Adrenal gland (tissue), 19 donors: ENCODE measurements at places on chromosomes 7 and 10.
A peak's percentile ranks its signal among the peaks of the same experiment; 100 is the strongest.

DNA sequence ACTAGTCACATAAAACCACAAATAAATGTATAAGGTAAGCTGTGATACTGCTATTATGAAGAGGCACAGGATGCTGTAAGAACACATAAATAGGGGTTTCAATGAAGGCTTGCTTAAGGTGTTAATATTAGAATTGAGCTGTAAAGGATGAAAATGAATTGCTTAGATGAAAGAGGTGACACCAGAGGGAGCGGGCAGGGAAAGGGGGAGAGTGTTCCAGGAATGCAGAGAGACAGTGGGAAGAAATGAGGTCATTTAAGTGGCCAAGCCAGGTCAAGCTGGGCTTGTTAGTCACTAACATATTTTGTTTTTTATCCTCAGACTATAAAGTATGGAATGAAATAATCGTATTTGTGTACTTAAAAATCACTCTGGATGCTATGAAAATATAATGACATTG, 193.5 kb downstream of the NRG3 start:
- H3K4me1 ChIP-seq = no peaks in the 10 kb centered on the region
- no peaks in the 10 kb centered on the region for H3K27me3 ChIP-seq
- no peak overlapping the region for H3K27ac ChIP-seq
- DNase-seq = no peak
- no peak overlapping the region for H3K4me3 ChIP-seq

DNA sequence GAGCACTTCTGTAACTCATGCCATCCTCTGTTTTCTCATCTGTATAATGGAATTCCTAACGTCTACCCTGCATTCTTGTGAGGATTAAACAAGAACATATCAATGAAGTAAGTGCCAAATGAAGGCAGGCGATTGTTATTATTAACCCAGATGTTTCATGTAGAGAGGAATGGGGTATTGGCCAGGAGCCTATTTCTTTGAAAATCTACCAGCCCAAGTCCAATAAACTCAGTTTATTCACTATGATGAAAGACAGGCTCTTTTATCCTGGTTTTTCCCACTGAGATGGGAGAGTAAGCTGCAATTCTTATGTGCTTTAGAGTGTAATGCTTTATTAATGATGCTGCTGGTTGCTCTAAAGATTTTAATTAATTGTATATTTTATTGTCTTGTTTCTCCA, 9.6 kb downstream of the CTTNBP2 start:
- no peak overlapping the region for H3K4me3 ChIP-seq
- DNase-seq = no peak
- peaks cover 3% of the 10 kb centered on the region for H3K4me1 ChIP-seq
- no peaks in the 10 kb centered on the region for H3K36me3 ChIP-seq
- no peak overlapping the region for H3K27ac ChIP-seq
- H3K27me3 ChIP-seq = no peaks in the 10 kb centered on the region

- peak overlapping the region; percentile 43 for H3K27ac ChIP-seq
- no peak for DNase-seq
- H3K27me3 ChIP-seq = no peaks in the 10 kb centered on the region
- no peaks in the 10 kb centered on the region for H3K36me3 ChIP-seq
- H3K4me1 ChIP-seq = peaks cover 9% of the 10 kb centered on the region
- peak overlapping the region; percentile 13 for H3K4me3 ChIP-seq
These were observed 102.8 kb upstream of the ZNF438 start for GRCh38 chr10:31134311-31134952.

GRCh38 chr7:85510287-85510686, 323.4 kb upstream of the SEMA3D start:
- no peak for DNase-seq
- no peak overlapping the region for H3K27ac ChIP-seq
- H3K4me1 ChIP-seq = no peaks in the 10 kb centered on the region
- H3K27me3 ChIP-seq = no peaks in the 10 kb centered on the region

DNA sequence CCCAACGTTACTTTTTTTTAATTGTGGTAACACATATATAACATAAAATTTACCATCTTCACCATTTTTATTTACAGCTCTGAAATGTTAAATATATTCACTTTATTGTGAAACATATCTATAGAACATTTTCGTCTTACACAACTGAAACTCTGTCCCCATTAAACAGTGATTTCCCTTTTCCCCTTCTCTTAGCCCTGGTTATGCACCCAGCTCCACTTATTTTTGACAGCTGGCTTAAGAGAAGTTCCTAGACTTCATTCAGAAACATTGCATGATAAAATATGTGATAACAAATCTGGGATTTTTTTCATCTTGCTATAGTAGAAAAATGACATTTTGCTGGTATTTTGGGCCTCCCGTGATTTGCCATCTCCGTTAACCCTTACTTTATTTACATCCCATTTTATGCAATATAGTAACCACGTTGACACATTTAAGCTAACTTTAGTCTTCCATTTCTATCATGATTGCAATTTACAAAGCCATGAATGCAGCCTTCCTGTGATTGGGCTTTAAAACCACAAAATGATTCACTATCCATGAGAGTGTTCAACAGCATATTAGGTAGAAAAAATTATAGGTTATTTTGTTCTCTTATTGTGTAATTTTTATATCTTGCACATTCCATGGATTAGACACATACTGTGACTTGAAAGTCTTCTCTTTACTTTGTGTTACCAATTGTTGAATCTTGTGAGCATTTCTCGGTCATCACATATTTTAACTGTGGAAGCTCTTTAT, 139.6 kb downstream of the SND1 start:
- H3K36me3 ChIP-seq = no peaks in the 10 kb centered on the region
- H3K4me3 ChIP-seq = no peak overlapping the region
- peaks cover 5% of the 10 kb centered on the region for H3K4me1 ChIP-seq
- H3K27ac ChIP-seq = no peak overlapping the region
- no peaks in the 10 kb centered on the region for H3K27me3 ChIP-seq

DNA sequence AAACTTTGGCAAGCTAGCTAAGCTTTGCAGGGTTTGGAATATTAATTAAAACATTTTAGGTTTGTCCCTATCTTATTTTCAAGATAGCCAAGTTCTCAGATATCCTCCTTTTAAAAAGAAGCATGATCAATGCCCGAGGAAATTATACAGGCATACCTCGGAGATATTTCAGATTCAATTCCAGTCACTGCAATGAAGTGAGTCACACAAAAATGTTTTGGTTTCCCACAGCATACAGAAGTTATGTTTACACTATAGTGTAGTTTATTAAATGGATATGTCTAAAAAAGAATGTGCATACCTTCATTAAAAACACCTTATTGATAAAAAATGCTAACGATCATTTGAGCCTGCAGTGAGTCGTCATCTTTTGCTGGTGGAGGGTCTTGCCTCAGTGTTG, 382.9 kb upstream of the NPVF start:
- H3K36me3 ChIP-seq = no peaks in the 10 kb centered on the region
- H3K4me1 ChIP-seq = no peaks in the 10 kb centered on the region
- no peak overlapping the region for H3K27ac ChIP-seq
- no peak for DNase-seq
- H3K27me3 ChIP-seq = no peaks in the 10 kb centered on the region
- no peak overlapping the region for H3K4me3 ChIP-seq

- no peak overlapping the region for H3K4me3 ChIP-seq
- DNase-seq = no peak
- no peak overlapping the region for H3K27ac ChIP-seq
These were observed 5.9 kb downstream of the ITGB1 start for GRCh38 chr10:32952094-32952493.

GRCh38 chr7:135260930-135261721, 27.5 kb downstream of the STRA8 start:
- no peak overlapping the region for H3K27ac ChIP-seq
- no peaks in the 10 kb centered on the region for H3K27me3 ChIP-seq
- no peaks in the 10 kb centered on the region for H3K4me1 ChIP-seq
- H3K36me3 ChIP-seq = no peaks in the 10 kb centered on the region
- no peak for DNase-seq

GRCh38 chr10:123681285-123681684, 15.1 kb downstream of the GPR26 start:
- H3K4me1 ChIP-seq = no peaks in the 10 kb centered on the region
- H3K4me3 ChIP-seq = no peak overlapping the region
- H3K36me3 ChIP-seq = no peaks in the 10 kb centered on the region
- DNase-seq = no peak
- no peaks in the 10 kb centered on the region for H3K27me3 ChIP-seq

- H3K27me3 ChIP-seq = no peaks in the 10 kb centered on the region
- no peak overlapping the region for H3K27ac ChIP-seq
- H3K4me1 ChIP-seq = no peaks in the 10 kb centered on the region
- H3K36me3 ChIP-seq = no peaks in the 10 kb centered on the region
- no peak for DNase-seq
- no peak overlapping the region for H3K4me3 ChIP-seq
These were observed 129.1 kb downstream of the GALNT17 start for GRCh38 chr7:71261066-71261465.

DNA sequence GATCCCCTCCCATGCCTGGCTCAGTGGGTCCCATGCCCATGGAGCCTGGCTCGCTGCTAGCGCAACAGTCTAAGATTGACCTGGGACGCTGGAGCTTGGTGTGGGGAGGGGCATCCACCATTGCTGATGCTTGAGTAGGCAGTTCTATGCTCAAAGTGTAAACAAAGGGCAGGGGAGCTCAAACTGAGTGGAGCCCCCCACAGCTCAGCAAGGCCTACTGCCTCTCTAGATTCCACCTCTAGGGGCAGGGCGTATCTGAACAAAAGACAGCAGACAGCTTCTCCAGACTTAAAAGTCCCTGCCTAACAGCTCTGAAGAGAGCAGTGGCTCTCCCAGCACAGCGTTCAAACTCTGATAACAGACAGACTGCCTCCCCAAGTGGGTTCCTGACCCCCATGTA, 31.2 kb upstream of the FFAR4 start:
- no peak overlapping the region for H3K4me3 ChIP-seq
- no peaks in the 10 kb centered on the region for H3K4me1 ChIP-seq
- H3K27ac ChIP-seq = no peak overlapping the region
- H3K27me3 ChIP-seq = no peaks in the 10 kb centered on the region

DNA sequence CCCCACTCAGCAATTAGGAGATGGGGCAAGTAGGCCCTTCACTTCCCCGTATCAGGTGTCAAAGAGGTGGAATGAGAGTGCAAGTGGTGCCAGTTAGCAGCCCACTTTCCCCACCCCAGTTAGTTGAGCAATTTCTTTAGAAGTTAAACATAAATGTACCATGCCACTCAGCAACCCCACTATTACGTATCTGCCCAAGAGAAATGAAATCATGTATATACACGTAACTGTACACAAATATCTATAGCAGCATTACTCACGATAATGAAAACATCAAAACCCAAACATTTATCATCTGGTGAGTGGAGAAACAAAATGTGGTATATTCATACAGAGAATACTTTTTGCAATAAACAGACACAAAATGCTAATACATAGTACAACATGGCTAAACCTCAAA, 50.4 kb downstream of the IMMP2L start:
- no peaks in the 10 kb centered on the region for H3K36me3 ChIP-seq
- no peak overlapping the region for H3K27ac ChIP-seq
- H3K27me3 ChIP-seq = no peaks in the 10 kb centered on the region

DNA sequence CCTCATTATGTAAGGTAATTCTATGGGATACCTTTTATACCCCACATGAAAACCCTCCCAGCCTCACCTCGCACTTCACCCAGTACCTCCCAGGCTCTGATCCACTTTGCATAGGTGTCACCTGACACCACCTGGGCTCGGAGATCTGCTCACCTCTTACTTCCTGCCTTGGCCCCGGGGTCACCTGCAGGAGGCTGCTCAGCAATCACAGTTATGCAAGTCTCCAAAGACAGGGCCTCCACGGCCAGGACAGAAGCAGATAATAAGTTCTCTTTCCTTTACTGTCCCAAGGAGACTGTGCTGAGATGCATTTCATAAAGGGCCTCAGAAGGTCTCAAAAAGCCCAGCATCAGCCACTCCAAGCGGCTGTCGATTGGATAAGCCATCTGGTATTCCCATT, 112.4 kb upstream of the PPP2R2D start:
- no peaks in the 10 kb centered on the region for H3K4me1 ChIP-seq
- no peaks in the 10 kb centered on the region for H3K36me3 ChIP-seq
- H3K4me3 ChIP-seq = no peak overlapping the region
- no peak overlapping the region for H3K27ac ChIP-seq
- no peak for DNase-seq
- H3K27me3 ChIP-seq = no peaks in the 10 kb centered on the region

DNA sequence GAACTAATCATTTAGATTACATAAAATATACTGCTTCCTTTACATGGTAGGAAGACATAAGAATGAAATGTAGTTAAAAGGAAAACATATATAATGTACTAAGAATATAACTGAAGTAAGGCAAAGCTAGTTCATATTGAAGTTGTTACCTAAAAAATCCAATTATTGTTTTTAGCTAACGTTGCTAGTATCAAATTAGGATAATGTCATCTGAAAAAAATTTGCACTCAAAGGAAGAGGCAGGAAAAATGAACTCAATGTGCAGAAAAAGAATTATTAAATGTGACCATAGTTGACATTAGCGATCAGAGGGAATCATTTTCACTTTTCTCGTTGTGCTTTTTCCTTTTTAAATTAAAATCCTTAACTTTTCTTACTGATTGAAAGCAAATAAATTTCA, 1.6 kb upstream of the BET1 start:
- no peak overlapping the region for H3K27ac ChIP-seq
- H3K4me1 ChIP-seq = peaks cover 33% of the 10 kb centered on the region
- DNase-seq = no peak
- no peaks in the 10 kb centered on the region for H3K36me3 ChIP-seq
- H3K27me3 ChIP-seq = no peaks in the 10 kb centered on the region
